Activated naive CD4-positive, alpha-beta T cell (primary cell): ENCODE measurements at places on chromosomes 1 and 21.

- no peak for DNase-seq
Observed at GRCh38 chr1:109347511-109347910, 40.7 kb upstream of the MYBPHL start.

DNA sequence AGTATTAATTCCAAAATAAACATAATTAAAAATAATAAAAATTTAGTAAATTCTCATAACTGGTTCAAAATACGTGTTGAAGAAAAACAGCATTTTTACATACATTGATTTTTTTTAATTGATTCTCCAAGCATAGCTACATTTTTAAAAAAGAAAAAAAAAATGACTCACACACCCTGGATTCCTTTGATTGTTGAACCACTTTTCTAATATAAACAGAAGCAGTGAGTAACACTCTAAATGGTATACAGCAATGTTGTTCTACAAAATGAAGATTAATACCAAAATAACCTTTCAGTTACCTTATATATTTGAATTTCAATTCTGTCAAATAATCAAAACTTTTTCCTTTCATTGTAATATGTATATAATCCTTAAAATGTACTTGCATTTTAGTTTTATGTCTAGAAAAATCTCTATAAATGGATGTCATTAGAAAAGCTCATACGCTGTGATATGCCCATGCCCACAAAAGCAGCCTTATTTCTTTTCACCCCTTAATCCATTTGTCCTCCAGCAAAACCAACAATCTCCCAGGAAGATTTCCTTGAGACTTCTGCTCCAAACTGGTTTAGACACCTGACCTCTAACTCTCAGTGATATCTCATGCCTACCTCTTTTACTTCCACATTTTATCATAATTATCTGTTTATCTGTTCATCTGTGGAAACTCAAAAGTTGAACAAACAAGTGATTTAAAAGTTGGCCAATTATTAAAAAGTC lies 246.4 kb upstream of the NR5A2 start:
- DNase-seq = no peak

GRCh38 chr1:156012051-156012817 lies 8.5 kb downstream of the SSR2 start:
- DNase-seq = no peak

DNA sequence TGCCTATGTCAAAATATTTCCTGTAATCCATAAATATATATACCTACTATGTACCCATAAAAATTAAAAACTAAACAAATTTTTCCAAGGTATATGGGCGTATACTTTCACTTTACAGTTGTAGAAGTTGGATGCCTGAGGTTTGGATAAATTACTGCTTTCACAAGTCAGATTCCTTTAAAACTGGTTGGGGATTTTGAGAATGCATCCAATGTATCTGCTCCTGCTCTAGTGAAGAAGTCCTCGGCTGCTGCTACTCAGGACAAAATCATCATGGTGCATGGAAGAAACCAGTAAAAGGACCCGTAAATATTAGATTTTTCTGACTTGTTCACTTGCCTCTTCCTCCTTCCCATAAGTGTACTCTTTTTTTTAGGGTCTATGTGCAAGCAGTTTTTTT lies 841.1 kb downstream of the USP25 start:
- no peak for DNase-seq

DNA sequence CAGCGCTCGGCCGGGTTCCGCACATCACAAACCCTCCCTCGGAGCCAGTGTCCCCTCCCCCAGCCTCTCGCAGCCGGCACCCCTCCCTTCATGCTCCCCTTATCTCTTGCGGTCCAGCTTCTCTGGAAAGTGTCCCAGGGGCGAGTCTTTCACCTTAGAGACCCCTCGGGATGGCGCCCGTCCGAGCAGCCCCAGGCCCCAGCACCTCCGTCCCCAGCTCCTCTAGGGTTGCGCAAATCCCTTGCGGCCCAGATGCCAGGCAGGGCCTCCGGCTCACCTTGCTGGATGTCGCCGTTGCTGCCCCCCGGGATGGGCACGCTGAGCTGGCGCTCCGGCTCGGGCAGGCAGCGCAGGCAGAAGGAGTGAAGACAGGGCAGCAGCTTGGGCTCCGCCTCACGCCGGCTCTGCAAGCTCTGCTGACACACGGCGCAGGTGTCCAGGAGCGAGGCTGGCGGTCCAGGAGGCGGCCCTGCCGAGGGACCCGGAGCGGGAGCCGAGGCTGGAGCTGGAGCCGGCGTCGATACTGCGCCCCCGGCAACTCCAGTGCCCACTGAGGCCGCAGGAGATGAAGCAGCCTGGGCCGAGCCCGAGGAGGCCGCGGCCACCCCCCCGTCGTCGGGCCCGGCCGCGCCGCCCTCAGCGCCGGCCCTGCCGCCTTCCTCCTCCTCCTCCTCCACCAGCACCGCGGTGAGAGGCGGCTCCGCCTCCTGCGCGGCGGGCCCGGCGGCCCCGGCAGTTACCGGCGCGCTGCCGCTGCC lies 550 bp downstream of the TRIM33 start:
- DNase-seq = peak; percentile 22

GRCh38 chr1:185239861-185240260 lies 77.2 kb downstream of the IVNS1ABP start:
- no peak for DNase-seq

DNA sequence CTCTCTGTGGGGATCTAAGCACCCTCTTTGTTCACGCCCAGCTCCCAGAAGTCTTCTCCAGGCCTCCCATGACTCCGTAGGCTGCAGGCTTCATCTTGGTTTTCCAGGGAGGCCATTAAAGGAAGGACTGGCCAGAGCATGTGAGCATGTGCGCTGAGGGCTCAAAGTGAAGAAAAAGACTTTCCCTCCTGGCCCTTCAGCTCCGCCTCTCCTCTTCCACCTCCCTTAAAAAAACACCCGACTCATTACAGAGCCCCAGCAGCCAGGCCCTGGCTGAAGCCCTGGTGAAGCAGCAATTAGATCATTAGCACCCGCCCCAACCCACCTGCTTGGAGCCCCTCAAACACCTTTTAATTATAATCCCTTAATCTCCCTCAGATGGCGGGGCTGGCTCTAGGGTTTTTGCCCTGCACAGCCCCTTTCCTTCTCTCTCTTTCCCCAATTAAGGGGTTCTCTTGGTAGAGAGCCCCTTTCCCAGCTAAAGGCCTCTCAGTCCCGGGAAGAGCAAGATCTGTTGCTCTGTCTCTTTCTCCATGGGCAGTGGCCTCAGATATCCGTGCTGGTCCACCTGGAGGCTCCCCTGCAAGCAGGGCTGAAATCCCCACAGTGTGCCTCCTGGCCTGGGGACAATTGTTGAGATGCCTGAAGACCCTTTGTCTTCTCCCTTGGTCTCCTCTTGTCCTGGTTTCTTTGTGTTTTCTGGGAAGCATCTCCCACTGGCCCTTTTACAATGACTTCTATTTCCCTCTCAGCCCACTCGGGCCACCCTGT lies 30.5 kb downstream of the RHBG start:
- DNase-seq = no peak

- no peak for DNase-seq
Observed at GRCh38 chr1:200367841-200368534, 41.8 kb downstream of the ZNF281 start.

- DNase-seq = no peak
Observed at GRCh38 chr1:209749205-209749604, 6.6 kb upstream of the TRAF3IP3 start.

DNA sequence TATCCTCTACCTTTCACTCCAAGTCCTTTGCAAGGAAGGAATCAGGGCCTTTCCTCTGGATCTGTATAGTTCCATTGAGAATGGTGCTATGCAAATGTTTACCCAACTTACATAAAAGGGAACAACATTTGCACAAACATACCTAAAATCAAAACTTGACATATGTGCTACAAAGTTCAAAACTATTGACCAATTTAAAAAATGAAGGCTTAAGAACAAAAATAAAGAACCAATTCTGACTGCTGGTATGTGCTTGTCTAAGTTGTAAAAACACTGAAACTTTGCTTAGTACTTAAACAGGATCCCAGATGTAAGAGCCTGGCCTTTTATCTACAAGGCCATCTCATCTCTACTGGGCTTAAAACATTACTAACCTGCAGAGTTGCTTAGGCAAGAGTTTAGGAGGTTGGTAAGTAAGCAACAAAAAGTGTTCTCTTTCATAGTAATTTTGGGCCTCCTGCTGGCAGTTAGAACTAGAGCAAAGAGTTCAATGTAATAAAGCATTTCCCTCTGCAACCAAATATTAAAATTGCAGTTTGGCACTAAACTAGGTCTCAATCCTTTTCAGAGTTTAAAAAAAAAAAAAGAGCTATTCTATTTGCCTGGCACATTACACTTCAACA lies 2.0 kb downstream of the SCMH1 start:
- DNase-seq = no peak

DNA sequence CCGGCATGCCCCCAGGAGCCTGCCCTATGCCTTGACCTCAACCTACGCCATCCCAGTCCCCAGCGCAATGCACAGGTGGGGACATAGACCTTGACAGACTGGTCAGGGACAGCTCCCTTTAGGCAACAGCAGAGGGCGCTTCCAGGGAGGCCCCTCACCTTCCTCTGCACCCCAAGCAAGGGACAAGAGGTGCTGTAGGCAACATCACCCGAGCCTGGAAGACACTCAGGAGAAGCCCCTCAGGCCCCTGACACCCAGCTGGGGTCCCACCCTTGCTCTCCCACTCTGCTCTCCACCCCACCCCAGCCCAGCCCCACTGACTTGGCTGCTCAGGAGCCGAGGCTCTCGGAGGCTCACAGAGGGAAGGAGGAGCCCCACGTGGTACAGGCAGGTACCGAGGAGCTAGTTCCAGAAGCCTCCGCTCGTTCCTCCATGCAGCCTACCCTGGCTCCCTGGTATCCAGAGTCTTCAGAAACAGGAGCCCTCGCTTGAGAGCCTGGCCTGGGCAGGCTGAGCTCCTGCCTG lies 2.4 kb upstream of the WNT3A start:
- DNase-seq = no peak

- no peak for DNase-seq
Observed at GRCh38 chr1:39898648-39899603, 2.8 kb downstream of the MYCL start.

DNA sequence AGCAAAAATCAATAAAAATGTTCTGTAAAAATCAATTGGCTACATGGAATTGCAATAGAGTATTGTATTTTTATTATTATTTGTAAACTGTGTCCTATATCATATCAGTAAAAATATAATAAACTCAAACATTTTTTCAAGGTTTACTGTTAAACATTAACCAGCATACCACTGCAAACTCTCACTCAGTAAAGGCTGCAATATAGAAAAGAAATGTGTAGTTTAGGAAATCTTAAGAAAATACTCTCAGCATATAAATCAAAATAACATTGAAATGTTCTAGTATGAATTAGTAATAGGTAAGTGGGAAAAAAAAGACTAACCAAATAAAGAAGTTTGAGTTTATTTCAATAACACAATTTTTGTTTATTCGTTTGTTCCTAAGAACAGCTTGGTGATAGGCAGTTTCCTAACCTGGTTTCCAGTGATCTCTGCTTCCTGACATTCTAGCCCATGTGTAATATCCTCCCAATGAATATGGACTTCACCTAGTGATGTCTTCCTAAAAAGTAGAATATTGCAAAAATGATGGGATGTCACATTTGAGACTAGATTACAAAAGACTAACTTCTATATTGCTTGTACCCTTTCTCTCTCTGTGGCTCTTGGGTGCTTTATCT lies 870.1 kb downstream of the BRINP3 start:
- no peak for DNase-seq

- no peak for DNase-seq
Observed at GRCh38 chr1:64487061-64487460, 17.1 kb downstream of the CACHD1 start.

DNA sequence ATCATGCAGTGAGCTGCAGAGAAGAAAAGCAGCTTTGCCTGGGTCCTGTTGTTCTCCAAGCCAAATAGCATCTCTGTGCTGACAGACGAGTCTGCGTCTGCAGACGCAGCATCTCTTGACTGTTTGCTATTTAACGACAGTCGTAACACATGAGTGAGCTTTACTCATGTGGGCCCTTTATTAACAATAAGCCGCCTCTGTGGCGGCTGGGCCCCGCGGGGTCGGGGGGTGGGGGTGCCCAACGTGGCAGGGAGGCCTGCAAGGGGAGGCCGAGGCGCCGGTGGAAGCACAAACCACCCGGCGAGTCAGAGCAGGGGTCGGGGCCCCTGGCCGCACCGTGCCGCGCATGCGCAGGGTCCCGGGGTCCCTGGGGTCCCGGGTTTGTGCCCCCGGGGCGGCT lies 435.1 kb downstream of the KIF26B start:
- no peak for DNase-seq

DNA sequence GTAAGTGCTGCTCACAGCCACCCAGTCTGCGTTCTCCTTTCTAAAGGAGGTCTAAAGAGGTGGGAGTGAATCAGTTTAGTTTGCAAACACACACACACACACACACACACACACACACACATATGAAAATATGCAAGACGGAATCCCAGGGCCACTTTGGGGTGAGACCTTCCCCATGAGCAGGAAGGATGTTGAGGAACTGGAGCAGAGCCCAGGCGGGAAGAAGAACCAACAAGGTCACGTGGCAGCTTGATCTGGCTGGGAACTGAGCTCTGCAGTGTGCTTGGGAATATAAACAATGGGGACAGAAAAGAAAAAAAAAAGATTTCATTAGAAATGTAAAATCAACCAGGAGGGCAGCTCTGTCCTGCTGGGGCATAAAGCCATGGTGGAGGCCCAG lies 32.6 kb downstream of the OR2G3 start:
- no peak for DNase-seq

- DNase-seq = peak; percentile 15
Observed at GRCh38 chr1:23019863-23020625, 776 bp downstream of the KDM1A start.

DNA sequence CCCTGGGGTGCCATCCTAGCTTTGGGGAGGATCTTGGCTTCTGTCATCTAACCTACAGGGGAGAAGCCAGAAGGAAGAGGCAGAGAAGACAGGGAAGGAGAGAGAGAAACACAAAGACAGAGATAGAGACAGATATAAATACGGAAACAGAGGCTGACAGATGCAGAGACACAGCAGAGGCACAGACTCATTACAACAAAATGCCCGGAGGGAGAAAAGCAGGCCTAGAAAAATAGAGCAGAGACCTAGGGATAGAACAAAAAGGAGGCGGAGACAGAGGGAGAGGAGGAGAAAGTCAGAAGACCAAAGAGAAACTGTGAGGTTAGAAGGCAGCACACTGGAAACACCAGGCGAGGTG lies 1.9 kb downstream of the PEAR1 start:
- no peak for DNase-seq

DNA sequence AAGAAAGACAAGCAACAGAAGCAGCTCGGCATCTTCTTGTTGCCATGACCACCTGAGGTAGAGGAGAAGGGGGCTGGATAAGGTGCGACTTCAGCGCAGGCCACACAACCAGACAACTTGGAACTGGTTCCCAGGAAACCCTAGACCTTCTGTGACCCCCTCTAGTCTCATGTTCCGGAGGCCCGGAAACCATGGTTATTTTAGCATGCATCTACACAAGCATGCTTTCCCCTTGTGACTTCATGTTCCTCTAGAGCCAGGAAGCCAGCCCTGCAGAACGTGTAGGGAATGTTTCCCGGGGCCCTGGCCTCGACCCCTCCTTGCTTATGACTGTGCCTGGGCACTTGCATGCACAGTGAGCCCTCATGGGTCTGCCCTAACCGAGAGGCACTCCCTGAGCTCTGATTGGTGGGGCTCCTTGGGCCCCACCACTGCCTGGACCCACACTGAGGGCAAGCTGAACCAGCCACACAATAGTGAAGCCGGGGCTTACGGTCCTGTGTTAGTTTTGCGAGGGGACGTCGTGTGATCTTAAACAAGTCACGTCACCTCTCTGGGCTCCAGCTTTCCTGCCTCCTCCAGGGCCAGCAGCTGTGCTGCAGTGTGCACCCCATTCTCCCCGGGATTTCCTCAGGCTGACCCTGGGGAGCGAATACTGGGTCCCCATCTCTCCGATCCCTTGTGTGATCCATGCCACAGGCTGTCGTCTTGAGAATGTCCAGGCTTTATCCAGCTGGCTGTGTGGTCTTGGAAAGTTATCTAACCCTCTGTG lies 12.0 kb upstream of the MX2 start:
- DNase-seq = no peak
